Neural progenitor cell (in vitro differentiated cells): ENCODE measurements at places on chromosomes 2 and 18.

- DNase-seq: no peak
Observed at GRCh38 chr2:170298861-170299429, 121.0 kb downstream of the MYO3B start.

DNA sequence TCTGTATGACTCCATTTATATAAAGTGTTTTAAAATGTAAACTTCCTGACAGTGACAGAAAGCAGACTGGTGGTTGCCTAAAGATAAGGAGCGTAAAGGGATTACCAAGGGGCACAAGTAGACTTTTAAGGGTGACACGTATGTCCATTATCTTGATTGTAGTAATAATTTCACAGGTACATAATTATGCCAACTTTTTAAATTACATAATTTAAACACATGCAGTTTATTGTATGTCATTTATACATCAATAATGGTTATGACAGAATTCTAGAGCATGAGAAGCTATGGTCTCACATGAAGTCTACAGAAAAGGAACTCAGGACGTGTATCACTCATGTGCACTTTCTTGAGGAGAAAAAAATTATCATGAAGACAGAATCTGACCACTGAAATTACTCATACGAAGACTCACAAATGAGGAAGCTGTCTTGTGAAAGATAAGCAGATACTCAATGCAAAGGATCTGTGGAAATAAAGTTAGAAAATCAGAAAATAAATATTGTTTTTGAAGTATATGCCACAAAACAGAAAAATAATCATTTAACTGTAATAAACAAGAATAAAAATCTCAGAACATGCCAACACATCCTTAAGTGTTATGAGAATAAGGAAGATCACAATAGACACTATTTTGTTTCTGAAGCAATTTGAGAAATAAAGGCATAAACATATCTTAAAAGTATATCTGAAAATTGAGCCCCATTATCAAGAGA lies 84.4 kb downstream of the TMEM131 start:
- no peak for DNase-seq

GRCh38 chr2:215982465-215982875 lies 30.9 kb downstream of the MREG start:
- DNase-seq: no peak

DNA sequence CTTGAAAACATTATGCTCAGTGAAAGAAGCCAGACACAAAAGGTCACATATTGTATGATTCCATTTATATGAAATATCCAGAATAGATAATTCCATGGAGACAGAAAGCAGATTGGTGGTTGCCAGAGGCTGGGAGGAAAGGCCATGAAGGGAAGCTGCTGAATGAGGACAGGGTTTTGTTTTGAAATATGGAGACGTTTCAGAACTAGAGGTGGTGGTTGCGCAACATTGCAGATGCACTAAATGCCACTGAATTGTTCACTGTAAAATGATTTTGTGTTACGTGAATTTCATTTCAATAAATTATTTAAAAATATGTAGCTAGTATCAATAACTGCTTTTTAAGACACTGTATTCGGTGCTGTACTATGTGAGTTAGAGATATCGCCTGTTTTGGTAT lies 101.7 kb upstream of the ZNF236 start:
- DNase-seq: no peak

- no peak for DNase-seq
Observed at GRCh38 chr2:50564766-50565165, 467.2 kb downstream of the NRXN1 start.

DNA sequence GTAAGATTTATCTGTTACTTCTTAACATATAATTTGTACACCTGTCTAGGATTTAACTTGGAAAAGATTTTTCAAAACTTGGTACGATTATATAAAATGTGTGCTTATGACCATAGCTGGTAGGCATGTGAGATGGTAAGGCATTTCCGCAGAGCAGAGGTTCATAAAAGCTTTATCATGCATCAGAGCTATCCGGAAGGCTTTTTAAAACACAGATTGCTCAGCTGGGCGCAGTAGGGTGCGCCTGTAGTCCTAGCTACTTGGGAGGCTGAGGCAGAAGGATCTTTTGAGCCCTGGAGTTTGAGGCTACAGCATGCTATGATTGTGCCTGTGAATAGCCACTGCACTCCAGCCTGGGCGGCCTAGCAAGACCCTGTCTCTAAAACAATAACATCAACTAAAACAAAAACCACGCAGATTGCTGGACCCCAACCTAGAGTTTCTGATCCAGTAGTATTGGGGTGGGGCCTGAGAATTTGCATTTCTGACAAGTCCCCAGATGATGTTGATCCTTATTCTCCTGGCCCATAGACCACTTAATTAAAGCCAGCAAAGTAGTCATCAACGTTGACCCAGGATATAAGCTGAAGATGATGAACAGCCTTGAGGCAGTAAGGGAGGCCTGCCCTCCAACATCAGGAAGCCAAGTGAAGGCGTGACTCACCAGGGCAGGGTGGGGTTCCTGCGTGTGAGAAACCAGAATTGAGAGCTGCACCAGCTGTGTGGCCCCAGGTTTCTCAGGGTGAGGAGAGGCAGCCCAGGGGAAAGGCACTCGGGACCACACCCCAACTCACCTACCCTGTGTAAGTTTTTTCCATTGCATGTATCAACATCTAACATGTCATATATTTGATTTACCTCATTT lies 21.6 kb upstream of the SLC20A1 start:
- no peak for DNase-seq

GRCh38 chr2:47811668-47812067 lies 28.7 kb downstream of the MSH6 start:
- no peak for DNase-seq

- no peak for DNase-seq
Observed at GRCh38 chr2:112166806-112167499, 28.8 kb downstream of the FBLN7 start.

DNA sequence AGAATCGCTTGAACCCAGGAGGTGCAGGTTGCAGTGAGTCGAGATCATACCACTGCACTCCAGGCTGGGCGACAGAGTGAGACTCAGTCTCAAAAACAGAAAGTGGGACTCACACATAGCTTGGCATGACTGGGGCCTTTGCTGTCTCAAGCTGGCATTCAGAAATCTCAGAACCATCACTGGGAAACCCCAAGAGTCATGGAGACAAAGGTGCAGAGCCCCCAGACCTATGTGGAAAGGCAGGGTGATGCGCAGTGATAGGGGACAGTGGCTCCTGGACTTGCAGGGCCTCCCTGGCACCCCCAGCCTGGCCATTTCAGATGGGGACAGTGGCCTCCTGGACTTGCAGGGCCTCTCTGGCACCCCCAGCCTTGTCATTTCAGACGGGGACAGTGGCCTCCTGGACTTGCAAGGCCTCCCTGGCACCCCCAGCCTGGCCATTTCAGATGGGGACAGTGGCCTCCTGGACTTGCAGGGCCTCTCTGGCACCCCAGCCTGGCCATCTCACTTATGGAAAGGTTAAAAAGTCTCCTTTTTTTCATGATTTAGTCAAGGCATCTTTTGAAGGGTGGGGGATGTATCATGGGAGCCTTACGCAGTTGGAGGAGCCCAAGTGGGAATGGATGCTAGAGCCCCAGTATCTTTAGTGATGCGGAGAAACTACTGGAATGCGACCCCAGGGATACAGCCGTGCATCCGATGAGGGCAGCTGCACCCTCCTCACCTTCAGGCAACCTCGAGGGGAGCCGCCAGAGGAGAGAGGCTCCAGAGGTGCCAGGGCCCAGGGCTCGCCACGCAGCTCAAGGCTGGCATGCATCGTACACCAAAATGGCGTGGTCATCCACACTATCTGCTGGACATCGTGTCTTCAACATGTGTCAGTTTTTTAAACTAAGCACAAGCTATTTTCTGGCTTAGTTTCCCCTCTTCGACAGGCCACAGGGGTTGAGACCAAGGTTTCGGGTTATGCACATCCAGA lies 30.5 kb downstream of the ZNF516 start:
- DNase-seq: no peak

DNA sequence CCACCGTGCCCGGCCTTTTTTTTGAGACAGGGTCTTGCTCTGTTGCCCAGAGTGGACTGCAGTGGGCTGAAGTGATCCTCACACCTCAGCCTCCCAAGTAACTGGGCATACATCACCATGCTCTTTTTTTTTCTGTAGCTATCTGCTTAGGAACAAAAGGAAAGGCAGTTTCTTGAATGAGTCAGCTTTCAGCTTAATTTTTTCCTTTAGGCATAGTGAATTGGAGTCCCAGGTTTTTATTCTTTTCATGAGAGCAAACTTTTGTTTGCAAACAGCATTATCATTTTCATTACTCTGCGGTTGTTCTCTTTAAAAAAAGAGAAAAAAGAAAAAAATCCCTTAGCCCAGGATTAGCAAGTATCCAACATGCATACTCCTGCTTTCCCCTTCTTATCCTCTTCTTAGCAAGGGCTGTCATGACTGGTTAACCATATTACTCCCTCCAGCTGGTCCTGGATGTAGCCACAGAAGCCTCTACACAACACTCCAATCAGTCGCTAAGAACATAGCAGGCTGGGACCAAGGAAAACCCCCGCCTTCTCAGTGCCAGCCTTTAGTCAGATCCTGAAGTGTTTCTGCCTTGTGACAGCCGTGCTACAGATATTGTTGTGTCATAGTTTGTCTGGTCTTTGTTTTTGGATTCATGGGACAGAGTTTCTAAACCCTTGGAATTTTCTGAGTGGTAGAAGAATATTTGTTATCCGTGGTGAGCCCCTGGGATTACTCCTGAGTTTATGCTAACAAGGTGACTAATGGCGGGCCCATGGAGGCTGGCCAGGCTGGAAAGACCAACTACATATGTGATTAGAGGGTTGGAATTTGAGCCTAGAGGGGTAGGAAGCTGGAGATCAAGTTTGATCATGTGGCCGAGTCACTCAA lies 23.3 kb upstream of the ST3GAL5 start:
- DNase-seq: no peak

DNA sequence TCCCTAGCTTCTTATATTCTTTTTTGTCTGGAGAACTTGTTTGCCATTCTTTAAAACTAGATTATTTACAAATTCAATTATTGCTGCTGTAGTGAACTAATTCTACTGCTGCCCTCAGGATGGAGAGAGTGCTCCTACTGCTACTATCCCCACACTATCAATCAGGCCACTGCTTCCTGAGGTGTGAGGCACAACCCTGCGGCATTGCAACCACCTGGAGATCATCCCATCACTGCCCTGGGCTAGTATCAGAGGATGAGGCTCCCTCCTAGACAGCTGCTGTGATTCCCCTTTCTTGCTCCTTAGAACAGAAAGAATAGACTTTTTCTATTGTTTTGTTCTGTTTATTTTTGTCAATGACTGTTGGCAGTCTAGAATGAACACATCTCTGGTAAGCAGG lies 146.6 kb downstream of the CDH19 start:
- DNase-seq: peak; percentile 8

GRCh38 chr2:74371421-74371820 lies 8.7 kb downstream of the DCTN1 start:
- no peak for DNase-seq

- DNase-seq: no peak
Observed at GRCh38 chr2:152811916-152812315, 93.5 kb downstream of the ARL6IP6 start.

DNA sequence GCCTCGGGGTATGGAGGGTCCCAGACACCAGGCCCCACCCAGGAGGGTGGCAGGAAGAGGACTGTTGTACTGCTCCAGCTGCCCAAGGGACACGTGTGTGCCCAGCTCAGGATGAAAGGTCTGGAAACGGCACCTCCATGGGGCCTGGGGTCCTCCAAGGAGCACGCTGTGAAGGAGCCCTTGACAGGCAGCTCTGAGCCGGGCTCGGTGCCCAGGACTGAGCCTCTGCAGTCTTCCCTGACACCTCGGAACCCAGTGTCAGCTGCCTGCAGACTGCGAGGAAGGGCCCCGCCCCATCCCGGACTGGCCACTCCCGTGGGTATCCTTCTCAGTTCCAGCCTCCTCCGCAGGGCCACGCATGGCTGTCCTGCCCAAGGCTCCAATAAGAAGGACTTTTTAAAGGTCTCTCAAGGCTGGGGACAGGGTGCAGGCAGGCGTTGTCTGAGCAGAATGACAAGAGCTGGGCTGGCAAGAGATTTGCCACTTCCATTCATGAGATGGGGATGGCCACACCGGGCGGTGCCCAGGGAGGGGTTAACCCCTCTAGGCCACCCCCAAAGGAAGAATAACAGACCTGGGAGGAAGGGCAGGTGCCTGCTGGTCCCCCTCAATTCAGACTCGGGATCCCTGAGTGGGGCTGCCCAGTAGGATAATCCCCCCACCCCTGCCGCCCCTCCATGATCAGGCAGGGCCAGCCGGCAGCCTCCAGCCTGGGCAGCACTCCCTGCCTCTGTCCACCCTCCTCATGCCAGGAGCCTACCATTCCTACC lies 8.9 kb downstream of the ECEL1 start:
- DNase-seq: no peak

DNA sequence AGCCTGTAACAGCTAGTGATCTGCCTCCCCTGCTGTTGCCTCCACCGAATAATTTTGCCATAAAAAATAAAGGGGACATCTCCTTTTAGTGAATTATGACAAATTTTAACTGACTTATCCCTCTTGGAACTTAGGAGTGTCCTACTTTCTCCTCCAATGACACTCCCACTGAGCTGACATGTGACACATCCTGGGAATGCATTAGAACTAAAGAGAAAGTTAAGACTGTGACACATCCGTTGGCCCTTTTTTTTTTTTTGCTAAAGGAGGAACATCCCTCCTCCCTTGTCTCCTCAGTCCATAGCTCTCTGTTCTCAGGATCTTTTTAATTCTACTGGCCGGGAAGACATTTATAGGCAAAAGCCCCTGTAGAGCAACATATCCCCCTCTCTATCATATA lies 268.2 kb downstream of the NRXN1 start:
- DNase-seq: no peak

DNA sequence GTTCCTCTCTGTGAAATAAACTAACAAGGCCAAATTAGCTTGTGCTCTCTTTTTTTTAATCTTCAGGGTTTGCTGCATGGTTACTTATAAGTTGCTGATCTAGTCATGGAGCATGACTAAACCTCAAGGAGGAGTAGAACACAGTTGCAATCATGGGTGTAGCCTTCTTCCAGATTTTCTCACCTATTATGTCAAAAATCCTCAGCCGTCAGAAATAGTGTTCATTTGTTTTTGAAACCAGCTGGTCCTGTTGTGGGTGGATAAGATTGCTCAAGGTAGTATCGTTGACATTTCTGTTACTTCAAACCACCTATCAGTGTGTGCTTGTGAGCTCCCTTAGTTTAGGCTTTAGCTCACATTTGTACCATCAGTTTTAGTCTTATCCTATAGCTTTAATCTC lies 11.2 kb downstream of the RELCH start:
- DNase-seq: no peak

DNA sequence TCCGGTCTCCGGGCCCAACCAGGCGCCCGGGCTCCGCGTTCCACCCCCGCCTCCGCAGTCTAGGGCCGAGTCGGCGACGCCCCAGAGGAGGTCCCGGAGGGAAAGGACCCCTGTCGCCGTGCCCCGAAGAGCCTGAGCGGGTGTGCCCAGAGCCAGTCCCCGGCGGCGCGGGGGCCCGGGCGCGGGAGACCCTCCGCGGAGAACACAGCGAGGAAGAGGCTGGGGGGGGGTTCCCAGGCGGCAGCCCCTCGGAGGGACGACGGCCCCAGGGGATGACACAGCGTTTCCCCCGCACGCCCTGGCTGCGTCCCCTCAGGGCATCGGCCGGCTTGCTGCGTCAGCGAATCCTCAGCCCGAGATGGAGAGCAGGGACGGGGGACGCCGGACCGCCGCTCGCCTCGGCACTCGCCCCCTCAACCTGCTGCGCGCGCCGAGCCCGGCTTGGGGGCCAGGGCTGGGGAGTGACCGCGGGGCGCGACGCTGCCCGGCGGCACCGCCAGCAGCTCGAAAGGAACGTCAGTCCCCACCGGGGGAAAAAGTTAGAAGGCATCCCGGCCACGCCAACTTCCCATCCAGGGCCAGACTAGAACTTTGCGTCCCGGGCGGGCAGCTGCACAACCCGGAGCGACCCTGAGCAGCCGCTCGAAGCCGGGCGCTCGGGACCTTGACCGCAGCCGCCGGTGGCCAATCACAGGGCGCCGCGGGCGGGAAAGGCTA lies 711 bp downstream of the SFXN5 start:
- DNase-seq: peak; percentile 80
